ENCODE measurements at places on chromosomes 2 and 18.

- no peak for DNase-seq
Measured at GRCh38 chr2:41410011-41410410, 637.8 kb upstream of the PKDCC start.

GRCh38 chr2:129913695-129914495 lies 65.6 kb upstream of the RAB6C start:
- no peak for DNase-seq

GRCh38 chr2:47259829-47260228 lies 104.7 kb upstream of the STPG4 start:
- DNase-seq = no peak

- DNase-seq = no peak
Measured at GRCh38 chr18:64886995-64887394, 738.1 kb upstream of the LINC00305 start.

DNA sequence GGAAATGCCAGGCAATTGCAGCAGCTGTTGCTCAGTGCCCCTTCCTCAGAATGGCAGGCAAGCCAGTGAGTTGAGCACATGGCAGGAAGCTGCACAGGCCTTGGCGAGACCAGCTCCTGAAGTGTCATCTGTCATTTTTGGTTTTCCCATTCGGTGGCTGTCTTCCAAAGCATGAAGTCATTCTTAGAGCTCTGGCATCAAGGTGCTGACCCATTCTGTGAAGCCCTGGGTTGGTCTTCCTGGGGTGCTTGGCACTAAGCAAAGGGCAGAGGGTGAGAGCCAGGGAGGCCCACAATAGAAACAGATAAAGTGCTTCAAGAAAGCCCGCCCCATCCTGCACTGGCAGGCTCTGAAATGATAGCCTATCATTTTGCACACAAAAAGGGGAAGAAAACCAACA lies 150.5 kb downstream of the VAPA start:
- DNase-seq = no peak

- DNase-seq = no peak
Measured at GRCh38 chr2:3692375-3692774, 11.0 kb upstream of the DCDC2C start.

DNA sequence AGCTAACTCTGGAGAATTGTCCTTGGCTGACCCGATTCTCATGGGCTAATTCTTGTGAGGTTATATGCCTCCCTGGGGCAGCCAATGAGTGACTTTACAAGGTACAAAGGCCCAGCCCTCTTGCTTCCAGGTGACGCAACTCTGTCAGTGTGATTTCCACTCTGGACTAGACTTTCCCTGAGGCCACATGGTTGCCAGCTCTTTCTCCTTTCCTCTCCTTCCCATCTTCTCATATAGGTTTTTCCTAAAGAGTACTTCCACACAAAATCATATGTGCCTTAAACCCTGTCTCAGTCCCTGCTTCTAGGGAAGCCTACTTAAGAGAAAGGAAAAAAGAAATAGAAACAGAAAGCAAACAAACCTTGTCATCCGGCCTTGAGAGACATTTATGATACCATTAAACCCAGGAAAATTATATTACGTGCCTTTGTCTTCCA lies 226.2 kb upstream of the ZSWIM2 start:
- DNase-seq = no peak

DNA sequence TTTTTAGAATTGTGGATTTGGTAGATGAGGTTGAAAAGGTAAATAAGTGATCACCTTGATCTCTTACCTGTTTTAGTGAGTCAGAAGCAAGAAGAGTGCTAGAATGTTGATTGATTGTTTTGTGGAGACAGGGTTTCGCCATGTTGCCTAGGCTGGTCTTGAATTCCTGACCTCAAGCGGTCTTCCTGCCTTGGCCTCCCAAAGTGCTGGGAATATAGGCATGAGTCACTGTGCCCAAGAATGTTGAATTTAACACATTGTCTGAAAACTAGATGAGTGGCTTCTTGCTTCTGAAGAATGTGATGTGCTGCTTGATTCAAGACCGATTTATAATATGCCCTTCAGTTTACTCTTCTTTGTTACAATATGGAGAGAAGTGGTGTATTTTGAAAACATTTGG lies 121.3 kb downstream of the FMNL2 start:
- DNase-seq = no peak

GRCh38 chr2:60337142-60337497 lies 216.3 kb downstream of the BCL11A start:
- no peak for DNase-seq

DNA sequence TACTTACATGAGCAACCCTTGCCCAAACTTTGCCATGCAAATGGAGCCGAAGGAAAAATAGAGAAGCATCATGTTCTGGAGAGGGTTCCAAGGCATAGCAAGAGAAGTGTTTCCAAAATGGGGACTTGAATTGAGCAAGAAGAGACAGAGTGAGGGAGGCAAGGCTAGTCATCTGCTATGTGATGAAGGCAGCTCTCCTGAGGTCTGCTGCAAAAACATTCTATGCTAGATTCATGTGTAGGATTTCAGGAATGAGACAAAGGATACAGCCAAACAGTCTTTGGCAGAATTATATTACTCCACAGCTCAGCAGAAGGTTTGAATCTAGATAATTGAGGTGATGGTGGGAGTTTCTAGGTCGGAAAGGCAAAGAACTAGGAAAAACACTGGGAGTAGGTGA lies 24.1 kb upstream of the MRPL19 start:
- no peak for DNase-seq

GRCh38 chr2:241659150-241659739 lies 21.8 kb downstream of the ATG4B start:
- no peak for DNase-seq

DNA sequence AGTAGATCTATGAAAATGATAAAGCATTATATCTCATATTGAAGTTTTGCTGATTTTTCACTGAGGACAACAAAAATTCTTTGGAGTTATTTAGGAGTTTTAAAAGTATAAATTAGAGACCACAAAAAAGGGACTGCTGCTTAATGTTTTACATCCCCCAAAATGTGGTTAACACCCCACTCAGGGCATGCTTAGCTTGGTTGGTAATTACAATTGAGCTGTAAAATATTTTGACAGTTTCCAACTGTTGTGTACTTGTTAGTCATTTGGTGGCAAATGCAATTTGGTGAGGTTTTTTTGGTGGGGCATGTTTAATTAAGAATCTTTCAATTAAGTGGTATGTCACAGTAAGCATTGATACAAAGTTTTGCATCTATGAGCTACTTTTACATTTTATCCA lies 137.3 kb upstream of the OTX1 start:
- DNase-seq = no peak

- no peak for DNase-seq
Measured at GRCh38 chr2:95266781-95267430, 7.3 kb upstream of the PROM2 start.

- no peak for DNase-seq
Measured at GRCh38 chr2:223894009-223894408, 51.1 kb downstream of the WDFY1 start.

DNA sequence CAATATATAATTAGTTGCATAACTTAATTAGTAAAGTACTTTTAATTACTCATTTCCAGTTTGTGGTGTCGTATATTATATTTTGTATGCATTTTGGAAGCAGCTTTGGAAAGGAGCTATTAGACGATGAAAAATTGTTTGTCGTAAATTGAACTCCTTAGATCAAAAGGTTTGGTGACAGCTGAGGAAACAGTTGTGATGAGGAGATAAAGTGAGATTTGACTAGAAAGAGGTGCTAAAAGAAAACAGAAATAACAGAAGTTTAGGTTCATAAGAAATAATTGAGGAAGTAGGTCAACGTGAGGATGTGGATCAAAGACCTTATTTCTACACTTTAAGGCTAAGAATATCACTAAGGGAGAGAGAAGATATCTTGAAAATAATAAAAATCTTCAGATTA lies 141.9 kb upstream of the NETO1 start:
- DNase-seq = no peak

- DNase-seq = no peak
Measured at GRCh38 chr18:63962137-63962536, 7.7 kb upstream of the SERPINB8 start.

DNA sequence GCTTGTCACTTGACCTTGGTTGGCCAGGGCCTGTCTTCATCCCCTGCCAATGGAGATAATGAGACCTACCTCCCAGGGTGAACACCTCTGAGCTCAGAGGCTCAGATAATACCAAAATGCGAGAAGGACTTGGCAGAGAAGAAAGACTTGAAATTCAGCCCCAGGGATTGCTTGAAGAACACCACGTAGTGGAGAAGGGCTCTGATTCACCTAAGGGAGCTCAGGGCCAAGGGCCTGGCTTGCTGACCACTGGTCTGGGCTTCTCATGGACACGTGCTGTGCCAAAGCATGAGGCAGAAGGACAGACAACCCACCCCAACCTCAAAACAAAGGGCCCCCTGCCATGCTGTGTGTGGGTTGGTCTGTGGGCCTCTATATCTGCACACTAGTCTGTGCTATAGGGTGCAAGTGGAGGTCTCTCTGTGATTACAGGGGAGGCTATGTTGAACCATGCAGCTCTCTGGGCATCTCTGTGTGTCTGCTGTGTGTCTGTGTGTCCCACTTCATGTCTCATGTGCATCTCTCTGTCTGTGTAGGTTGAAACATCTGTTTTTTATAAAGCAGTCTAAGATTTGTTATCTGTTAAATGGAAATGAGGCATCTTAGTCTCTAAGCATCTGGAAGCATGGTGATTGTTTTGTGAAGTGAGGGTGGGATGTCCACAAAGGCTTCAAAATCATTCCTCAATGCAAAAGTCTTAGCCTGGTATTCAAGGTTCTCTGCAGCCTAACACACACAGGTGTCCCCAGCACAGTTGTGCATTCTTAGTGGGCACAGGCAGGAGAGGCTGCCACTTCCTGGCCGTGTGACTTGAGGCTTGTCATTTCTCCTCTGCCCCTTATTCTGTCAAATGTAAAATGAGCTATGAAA lies 61.0 kb upstream of the EPAS1 start:
- DNase-seq = no peak

- no peak for DNase-seq
Measured at GRCh38 chr2:106267997-106268396, 73.9 kb upstream of the UXS1 start.

GRCh38 chr2:7649461-7650228 lies 732.4 kb downstream of the RNF144A start:
- DNase-seq = no peak

DNA sequence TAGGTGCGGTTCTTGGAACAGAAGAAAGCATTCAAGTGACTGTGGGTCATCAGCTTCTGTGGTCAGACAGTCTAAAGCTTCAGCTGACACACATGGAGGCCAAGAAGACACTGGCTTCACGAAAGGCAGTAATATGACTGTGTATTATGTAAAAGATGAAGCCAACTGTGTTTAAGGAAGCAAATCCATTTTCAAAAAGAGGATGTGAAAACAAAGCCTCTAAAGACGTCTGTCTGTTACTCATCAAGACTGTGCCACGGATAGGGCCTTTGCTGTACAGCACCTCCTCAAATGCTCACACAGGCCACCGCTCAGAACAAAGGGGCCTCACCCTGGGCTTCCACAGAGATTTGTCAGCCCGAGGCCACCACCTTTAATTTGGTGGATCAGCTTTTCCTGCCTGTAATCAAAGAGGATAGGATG lies 21.1 kb upstream of the TMEM163 start:
- DNase-seq = no peak

- peak; percentile 30 for DNase-seq
Measured at GRCh38 chr2:11175293-11175795, 20.1 kb downstream of the SLC66A3 start.

DNA sequence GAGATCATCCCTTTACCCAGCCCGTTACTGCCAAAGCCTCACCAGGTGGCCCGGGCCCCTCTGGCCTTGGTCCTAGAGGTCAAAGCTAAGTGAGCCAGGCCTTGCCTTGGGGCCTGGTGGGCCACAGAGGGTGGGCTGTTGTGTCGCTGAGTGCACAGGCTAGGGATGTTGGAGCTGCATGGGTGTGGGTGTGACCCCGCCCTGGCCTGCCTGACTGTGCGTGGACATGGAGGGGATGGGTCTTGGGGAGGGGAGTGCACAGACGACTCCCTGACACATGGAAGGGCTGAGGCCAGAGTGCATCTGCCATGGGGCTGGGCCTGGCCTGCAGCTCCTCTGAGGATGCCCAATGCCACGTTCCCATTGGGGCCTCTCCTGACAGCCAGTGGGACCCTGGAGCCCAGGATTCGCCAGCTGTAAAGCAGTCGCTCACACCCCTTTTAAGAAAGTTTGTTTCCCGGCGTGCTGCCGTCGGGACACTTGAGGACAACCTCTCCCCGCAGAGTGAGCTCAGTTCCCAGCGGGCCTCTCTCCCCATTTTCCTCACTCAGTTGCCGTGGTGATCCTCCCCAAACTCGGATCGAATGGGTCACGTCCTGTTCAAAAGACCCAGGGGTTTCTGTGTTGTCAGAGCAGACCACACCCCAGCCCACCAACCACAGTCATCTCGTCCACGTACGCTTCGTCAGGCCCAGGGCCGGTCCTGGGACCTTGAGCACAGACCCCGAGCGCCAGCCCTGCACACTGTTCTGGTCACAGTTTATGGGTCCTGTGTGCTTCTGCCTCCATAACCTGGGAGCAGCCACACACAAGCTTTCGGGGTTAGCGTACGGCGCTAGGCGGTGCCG lies 93.5 kb downstream of the NFATC1 start:
- no peak for DNase-seq

DNA sequence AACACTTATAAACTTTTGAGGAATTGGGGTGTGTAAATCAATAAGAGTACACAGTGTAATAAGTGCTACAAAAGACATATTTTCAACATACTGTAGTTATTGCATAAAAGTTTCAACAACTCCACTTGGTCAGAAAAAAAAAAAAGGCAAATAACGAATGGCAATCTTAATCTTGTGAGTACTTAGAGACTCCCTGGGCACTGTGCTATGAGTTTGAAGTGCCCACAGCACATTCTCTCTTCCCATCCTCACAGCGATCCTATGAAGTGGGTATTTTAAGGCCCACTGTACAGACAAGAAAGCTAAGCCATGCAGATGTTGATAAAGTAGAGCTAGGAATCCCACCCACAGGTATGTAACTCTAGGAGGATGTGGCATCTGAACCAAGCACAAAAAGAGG lies 112.3 kb downstream of the STK39 start:
- no peak for DNase-seq

DNA sequence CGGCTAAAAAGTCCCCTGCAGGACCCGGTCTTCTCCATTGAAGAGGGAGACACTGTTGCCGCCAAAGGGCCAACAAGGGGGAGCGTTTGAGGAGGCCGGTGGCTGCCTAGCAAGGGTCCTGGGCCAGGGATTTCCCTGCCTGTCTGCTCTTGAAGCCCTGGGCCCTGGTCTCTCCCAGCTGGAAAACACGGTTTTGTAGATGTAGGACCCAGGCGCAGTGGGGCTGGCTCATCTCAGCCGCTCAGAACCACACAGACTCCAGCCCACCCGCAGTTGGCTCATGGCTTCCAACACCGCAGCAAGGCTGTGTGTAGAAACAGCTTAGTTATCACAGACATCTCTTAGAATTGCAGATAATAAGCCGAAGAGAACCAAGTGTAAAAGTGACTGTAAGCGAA lies 57.1 kb upstream of the TWIST2 start:
- DNase-seq = no peak

- DNase-seq = no peak
Measured at GRCh38 chr2:65620026-65620425, 187.6 kb upstream of the SPRED2 start.
